Epithelial cell of alveolus of lung (primary cell): ENCODE measurements at places on chromosomes 11 and 22. TPM values are rescaled to one million over a fixed set of nuclear protein-coding genes. Genes with fewer than 3 reads are reported as not detected.

Gene MAPK8IP2
- 0.24 and 0.26 TPM in 2 replicates for total RNA-seq

Gene PARVG
- not detected in 2 replicates for total RNA-seq

Gene CDC45
- 8.1 and 28.2 TPM in 2 replicates for total RNA-seq

Gene MMP3
- 0.40 and 1.2 TPM in 2 replicates for total RNA-seq

Gene FAM111B
- 5.6 and 7.7 TPM in 2 replicates for total RNA-seq

Gene A4GALT
- total RNA-seq = 14.6 and 33.6 TPM in 2 replicates

Gene FAM227A
- total RNA-seq = 0.48 and 0.52 TPM in 2 replicates

Gene PSMA1
- 136 and 187 TPM in 2 replicates for total RNA-seq

Gene GLB1L3
- not detected in 2 replicates for total RNA-seq

Gene ACTN3
- total RNA-seq = 3.3 TPM in 1 of 2 replicates, not detected in the other

Gene CCDC188
- total RNA-seq = not detected in 2 replicates

Gene OTUB1
- total RNA-seq = 111 and 141 TPM in 2 replicates

Gene GPR83
- total RNA-seq = under 0.01 TPM in 1 of 2 replicates, not detected in the other

Gene RIMBP3C
- under 0.01 TPM in 2 replicates for total RNA-seq

Gene MS4A12
- not detected in 2 replicates for total RNA-seq

Gene TSPAN32
- 1.3 TPM in 1 of 2 replicates, not detected in the other for total RNA-seq

Gene CPT1B
- 0.52 and 3.8 TPM in 2 replicates for total RNA-seq

Gene SELENOH
- total RNA-seq = 127 and 191 TPM in 2 replicates

Gene CASP5
- total RNA-seq = not detected in 2 replicates

Gene ADAMTS15
- 1.4 and 20.4 TPM in 2 replicates for total RNA-seq

Gene CALCB
- not detected in 2 replicates for total RNA-seq
